ENCODE measurements at places on chromosomes 13 and 19.
A peak's percentile ranks its signal among the peaks of the same experiment; 100 is the strongest.

GRCh38 chr19:2630352-2631001, 72.0 kb downstream of the GNG7 start:
- no peak for DNase-seq

GRCh38 chr13:94813920-94814475, 101.7 kb upstream of the SOX21 start:
- no peak for DNase-seq

GRCh38 chr13:65855242-65855805, 1374.8 kb downstream of the PCDH9 start:
- DNase-seq: no peak

DNA sequence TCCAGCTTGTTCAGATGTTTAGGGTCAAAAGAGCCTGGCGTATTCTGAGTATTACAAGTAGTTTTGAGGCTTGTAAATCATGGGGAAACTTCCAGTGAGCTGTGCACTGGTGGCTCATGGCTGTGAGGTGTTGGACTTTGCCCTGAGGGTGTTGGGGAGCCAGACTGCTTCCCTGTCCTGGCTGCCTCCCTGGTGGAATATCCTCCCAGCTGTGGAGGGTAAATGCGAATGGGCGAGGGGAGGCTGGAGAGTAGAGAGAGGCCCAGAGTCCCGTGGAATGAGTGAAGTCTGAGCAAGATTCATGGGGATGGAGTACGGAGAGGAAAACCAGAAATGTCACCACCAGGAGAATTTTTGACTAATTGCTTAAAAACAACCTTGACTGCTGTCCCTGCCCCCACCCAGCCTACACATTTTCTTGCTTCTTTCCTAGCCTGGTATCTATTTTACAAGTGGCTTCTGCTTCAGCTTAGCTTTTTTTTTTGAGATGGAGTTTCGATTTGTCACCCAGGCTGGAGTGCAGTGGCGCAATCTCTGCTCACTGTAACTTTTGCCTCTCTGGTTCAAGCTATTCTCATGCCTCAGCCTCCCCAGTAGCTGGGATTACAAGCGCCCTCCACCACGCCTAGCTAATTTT, 3.7 kb downstream of the SNRPA start:
- DNase-seq: peak; percentile 34

- DNase-seq: peak; percentile 38
Measured at GRCh38 chr19:33795370-33796163, 1.1 kb upstream of the KCTD15 start.

DNA sequence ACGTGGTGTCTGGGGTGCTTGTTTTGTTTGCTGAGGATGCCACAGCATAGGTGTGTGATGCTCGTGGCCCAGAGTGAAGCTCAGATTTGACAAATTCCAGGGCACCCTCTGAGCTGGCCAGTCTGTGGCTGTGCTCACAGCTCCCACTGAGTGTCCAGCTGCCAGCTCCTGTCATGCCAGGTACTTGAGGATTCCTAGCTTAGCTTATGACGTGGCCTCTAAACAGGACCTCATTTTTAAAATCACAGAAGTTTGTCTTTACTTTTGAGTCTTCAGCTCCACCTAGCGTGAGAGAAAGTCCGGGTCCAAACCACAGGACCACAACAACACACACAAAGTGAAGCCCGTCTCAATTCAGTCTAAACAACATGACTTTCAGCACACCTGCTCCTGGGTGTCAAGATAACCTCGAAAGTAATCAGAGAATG, 117.3 kb downstream of the RAB20 start:
- DNase-seq: no peak

GRCh38 chr13:98650396-98651107, 73.6 kb upstream of the STK24 start:
- no peak for DNase-seq

GRCh38 chr13:20222553-20222952, 9.6 kb downstream of the GJB6 start:
- no peak for DNase-seq

GRCh38 chr13:77833331-77833863, 85.2 kb downstream of the EDNRB start:
- no peak for DNase-seq

- no peak for DNase-seq
Measured at GRCh38 chr19:3441089-3441985, 39.0 kb downstream of the SMIM24 start.

GRCh38 chr19:41478875-41479756, 36.2 kb downstream of the ERICH4 start:
- DNase-seq: no peak

- DNase-seq: no peak
Measured at GRCh38 chr13:43077906-43078305, 54.5 kb downstream of the DNAJC15 start.

- DNase-seq: peak; percentile 70
Measured at GRCh38 chr19:35154525-35155406, at the start of gene FXYD5. TSS of gene FXYD5 (plus strand) at chr19:35154735. CDS start at chr19:35155551, 816 bp downstream.
